ENCODE measurements at places on chromosomes 12 and 14.

DNA sequence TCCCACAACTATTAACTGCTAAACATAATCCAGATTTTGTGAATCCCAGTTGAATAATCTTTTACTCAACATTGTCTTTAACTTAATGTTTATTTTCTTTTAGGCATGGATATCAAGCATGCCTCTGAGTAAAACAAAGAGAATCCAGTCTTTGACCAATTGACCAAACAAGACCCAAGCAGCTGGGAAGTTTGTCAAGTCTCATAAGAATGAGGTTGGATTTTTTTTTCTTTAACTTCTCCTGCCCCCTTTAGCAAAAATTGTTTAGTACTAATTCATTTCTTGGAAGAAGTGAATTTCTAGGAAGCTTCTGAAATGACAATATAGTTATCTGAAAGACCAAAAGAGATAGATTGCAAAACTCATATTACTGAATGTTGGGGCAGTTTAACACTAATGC, 89.9 kb downstream of the OTOGL start:
- DNase-seq: no peak

- DNase-seq: no peak
Observed at GRCh38 chr12:66232263-66232662, 43.2 kb downstream of the IRAK3 start.

DNA sequence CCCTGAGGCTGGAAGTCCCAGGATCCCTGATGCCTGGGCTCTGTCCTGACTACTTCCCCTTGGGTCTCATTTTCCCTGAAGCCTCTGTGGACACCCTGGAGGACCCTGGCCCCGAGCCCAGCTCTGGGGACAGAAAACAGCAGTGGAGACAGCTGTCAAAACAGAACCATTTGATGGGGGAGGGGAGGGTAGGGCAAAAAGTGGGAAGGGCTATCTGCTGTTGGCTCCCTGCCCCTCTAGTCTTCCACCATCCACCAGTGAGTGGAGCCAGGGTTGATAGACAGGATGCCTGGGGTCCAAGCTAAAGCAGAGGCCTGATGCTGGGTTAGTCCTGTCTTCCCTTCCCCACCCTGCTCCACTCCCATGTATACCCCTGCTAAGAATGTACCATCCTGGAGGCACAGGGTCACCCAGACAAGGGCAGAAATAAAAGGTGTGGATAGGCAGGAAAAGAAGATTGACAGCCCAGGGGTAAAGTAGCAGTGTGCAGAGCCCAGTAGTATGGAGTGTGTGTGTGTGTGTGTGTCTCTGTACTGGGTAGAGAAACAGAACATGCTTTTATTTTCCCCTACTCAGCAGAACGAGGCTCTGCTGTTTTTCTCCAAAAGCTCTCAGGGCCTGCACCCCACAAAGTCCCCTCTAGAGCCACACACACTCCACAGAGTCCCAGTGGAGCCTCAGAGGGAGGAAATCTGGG, 9.8 kb downstream of the ZNF385A start:
- no peak for DNase-seq

DNA sequence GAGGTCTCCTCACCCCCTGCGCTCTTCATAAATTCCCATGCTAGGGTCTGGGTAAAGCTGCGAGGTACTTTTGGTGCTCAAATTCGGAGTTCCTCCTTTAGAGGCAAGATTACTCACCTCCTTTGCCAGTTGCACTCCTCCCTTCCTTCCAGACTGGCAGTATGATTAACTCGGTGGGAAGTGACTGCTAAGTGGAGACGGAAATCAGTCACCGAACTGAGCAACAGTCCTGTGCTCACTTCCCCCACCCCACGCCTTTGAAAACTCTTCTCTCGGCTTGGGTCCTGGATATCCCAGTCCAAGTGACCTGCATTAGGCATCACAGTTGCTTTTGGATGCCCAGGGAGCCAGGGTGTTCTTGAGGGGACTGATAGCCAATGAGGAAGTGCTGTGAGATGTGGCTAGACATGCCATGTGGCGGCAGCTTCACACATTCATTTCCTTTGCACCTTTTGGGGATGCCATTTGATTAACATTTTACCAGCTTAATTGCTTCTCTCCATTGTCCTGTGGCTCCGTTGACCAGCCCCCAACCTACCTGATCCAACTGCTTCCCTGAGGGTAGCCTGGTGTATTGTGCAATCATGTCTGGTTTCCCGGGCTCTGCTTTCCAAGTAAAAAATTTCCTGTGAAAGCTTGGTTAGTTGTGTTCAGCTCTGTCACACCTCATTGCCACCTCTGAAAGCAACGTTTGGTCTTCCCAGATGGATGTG, 840 bp downstream of the PNP start:
- DNase-seq: peak; percentile 22

GRCh38 chr12:74482115-74482514, 55.5 kb upstream of the ATXN7L3B start:
- no peak for DNase-seq

- DNase-seq: no peak
Observed at GRCh38 chr14:104517426-104517825, 62.1 kb upstream of the C14orf180 start.

DNA sequence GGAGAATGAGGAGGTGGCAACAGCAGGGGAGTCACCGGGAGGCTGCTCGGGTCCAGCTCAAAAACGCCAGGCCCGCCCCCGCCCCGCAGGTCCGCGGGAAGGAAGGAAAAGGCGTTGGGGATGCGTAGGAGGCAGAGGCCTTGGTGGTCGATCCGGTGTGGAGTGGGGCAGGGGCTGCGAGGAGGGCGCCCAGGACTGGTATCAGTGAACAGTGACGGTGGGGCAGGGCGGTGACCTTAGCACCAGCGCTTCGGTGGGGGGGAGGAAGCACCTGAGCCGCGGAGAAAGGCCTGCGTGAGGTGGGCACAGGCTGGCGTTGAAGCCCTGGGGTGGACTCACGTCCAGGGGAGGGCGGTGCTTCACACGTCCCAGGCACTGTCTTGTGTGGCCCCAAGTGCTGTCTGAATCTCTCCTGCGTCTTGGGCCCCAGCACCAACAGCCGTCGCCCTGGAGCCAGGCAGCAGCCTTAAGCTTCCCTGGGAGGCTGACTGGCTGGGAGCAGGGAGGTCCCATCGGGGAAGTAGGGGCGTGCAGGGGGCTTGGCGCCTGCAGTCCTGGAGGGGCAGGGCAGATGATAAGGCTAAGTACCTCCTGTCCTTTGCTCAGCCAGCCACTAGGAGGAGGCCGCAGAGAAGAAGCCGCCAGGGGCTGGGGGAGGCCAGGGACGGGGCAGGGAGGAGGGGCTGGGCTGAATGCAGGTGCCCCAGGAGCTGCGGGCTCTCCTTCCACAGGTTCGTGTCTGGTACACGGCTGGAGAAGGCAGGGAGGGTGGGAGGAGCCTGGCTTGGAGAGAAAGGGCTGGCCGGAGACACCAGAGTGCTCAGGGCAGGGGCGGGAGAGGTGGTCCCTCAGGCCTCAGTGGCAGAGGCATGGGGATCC, 26.5 kb downstream of the ZBTB42 start:
- DNase-seq: no peak

DNA sequence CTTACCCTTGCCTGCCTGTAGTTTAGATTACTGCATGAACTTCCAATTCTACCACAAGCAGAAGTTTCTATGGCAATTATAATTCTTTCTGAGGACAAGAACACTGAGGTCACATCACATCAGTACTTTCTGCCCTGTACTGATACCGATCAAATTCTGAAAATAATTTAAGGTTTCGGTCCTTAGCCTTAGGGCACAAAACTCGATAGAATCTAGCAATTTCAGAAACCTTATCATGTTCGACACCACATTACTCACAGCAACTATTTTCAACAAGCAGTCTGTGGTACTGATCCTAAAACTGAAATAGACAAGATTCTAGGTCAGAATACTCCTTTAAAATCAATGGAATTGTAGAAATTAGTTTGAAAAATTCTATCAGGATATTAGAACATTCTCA, 187.0 kb upstream of the LRFN5 start:
- DNase-seq: no peak

DNA sequence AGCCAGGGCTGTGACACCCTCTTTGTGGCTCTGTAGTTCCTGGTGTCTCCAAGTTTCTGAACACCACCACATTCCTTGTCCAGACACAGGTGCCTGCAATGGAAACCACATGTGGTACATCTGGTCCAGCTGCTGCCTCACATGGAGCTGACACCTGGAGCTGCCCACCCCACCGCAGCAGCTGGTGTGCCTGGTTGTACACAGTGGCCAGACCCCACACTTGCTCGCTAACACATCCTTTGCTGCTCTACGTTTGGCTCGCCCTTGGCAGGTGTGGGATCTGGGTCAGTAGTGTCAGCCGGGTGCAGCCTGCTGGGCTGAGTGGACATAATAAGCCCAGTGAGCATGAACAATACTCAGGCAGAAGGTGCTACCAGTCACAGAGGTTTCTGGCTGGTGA, 198.9 kb downstream of the ADGRD1 start:
- no peak for DNase-seq

Measured in stimulated activated CD8-positive, alpha-beta memory T cell treated with anti-CD3 and anti-CD28 coated beads, Interleukin-15, amount 100 ng/mL, for 4 hours (primary cell).